ENCODE measurements at places on chromosomes 6 and 20.
A peak's percentile ranks its signal among the peaks of the same experiment; 100 is the strongest.

GRCh38 chr6:82022614-82023129, 224.9 kb downstream of the IBTK start:
- no peak for DNase-seq

DNA sequence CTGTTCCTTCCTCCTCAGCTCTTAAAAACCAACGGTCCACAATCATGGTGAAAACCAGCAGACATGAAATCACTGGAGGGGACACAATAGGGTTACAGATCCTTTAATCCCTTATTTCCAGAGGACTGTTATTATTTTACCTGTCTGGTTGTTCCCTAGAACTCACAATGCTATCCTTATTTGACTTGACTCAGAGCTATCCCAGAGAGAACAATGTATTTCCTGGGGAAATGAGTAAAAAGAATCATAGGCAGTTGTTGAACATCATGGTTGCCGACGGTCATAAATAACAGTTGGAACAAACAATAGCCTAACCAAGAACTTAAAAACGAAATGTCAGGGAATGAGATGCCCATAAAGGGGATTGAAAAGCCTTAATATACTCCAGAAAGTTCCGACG, 9.3 kb downstream of the OR2H1 start:
- no peak for DNase-seq

DNA sequence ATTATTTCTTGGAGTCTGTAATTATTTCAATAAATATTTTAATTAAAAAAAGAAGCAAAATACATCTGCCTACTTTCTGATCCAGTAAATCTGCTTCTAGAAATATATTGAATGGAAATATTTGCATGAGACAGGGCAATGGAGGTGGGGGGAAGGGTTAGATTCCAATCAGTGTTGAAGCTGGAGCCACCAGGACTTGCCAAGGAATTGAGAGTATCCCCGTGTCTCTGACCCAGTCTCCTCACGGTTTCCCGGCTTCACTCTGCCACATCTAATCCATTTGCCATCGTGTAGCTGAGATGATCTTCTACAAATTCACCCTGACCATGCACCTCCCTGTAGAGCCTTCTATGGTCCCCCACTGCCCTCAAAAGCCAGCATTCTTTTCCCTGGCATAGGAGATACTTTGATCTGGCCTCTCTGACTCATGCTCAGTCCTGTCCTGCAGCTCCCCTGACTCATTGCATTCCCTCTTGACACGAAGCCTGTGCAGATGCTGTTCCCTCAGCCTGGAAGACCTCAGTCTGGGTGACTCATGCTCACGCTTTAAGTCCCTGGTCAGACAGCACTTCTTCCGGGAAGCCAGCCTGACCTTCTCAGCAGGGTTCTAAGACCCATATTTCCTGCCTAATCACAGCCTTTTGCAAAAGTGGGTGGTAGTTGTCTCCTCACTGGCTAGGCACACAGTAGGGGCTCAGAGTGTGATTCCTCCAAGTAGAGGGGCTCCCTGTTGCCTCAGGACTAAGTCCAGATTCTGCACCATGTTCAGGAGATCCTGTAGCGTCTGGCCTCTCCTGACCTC, 23.0 kb upstream of the FKBP1A start:
- DNase-seq = no peak

- no peak for DNase-seq
Observed at GRCh38 chr6:170227521-170227983, 63.3 kb downstream of the DLL1 start.

DNA sequence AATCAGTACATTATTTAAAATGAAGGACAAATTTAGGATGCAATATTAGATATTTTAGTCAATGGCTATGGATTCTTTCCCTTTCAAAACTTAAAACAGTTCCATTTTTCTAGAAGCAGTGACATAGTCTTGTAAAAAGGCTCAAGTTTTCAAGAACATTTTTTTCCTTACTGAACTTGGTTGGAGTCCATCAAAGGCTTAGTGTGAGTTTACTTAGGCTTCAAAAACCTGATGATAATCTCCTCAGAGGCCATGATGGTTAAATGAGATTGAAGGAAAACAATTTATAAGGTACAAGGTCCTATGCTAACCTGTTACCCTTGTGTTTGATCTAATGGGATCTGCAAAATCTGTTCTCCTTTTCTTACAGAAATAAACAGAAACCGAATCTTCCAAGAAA, 531.8 kb downstream of the UTRN start:
- no peak for DNase-seq

DNA sequence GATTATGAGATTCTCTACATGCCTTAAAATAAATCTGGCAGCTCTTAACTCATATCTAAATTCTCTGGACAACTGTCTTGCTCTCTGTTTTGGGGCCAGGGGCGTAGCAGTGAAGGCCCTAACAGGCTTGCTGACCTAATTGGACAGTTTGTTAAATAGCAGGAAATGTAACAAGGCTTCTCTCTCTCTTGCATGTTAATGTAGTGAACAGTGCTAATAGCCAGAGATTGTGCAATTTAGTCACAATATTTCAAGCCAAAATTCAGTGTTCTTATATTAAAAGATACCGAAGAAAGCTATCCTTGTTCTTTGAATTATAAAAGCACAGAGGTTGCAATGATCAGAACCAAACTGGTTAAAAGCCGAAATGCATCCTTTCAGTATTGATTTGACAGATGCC, 3.0 kb downstream of the PPP1R3D start:
- no peak for DNase-seq

DNA sequence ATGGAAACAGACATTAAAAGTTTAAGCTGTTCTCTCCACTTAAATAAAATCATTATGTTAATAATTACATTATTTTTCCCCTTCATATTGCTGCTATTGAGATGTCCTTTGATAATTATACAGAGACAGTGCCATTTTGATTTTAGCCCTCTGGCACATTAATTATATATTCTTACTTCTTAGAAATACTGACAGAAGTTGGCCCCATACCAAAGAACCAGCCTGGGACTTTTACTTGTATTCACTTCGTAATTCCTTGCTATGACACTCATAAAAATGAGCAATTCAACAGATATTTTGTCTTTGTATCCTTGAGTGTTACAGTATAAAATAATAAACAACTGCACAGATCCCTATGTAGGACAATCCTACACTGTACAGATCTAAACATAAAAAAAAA, 743.7 kb downstream of the TBC1D32 start:
- no peak for DNase-seq

GRCh38 chr6:41548841-41549642, 2.9 kb downstream of the FOXP4 start:
- DNase-seq = no peak

GRCh38 chr6:120966321-120966720, 368.0 kb downstream of the TBC1D32 start:
- no peak for DNase-seq

GRCh38 chr6:150063640-150064039, 5.3 kb downstream of the ULBP3 start:
- no peak for DNase-seq

DNA sequence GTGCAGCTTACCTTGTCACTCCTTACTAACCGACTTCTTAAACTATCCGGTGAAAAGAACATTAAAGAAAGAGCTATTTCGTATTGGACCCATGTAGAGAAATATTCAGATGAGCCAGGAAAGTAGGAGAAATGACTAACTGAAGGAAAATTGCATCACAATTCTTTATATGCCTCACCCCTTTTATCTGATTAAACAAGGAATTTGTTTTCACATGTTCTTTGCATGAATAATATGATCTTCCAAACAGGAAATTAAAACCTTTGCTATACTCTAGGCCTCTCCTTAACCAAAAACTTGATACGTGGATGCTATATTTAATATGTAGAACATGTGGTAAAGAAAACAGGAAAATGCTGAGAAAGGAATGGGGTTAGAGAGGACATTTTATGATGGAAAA, 41.9 kb upstream of the LRRC1 start:
- no peak for DNase-seq

DNA sequence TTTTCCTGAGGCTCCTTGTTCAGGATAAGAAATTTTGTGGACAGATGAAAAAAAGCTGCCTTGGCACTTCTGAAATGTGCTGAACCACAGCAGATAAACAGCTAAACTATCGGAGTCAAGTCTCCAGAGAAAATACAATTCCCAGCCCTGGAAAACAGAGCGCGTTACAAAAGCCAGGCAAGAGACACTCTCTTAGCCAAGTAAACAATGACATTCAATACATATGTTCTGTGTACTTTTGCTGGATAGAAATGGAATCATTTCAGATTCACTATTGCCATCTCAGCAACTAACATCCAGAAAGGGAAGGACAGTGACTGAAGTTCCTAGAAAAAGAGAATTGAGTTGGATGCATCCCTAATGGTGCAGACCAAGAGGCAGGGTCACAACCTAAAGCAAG, 196.8 kb upstream of the NRSN1 start:
- no peak for DNase-seq

GRCh38 chr6:42727627-42728026, 5.2 kb upstream of the PRPH2 start:
- no peak for DNase-seq

DNA sequence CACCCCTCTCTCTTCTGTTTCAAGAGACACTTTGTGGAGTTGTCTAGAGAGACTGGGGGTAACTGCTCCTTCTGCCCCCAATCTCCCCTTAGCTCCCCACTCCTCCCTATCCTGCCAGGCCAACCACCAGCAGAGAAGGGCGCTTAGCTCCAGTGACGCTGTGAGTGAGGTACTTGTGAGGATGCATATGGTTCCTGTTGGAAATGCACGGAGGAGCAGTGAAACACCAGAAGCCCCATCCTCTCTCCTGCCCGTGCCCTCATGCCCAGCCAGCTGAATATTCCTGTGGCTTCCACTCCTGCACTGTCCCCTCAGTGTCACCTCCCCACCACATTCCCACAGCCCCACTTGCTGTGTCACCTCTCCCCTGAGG, 11.9 kb downstream of the NT5E start:
- DNase-seq = no peak

- peak; percentile 14 for DNase-seq
Observed at GRCh38 chr6:149723771-149724417, 6.0 kb upstream of the LATS1 start.

DNA sequence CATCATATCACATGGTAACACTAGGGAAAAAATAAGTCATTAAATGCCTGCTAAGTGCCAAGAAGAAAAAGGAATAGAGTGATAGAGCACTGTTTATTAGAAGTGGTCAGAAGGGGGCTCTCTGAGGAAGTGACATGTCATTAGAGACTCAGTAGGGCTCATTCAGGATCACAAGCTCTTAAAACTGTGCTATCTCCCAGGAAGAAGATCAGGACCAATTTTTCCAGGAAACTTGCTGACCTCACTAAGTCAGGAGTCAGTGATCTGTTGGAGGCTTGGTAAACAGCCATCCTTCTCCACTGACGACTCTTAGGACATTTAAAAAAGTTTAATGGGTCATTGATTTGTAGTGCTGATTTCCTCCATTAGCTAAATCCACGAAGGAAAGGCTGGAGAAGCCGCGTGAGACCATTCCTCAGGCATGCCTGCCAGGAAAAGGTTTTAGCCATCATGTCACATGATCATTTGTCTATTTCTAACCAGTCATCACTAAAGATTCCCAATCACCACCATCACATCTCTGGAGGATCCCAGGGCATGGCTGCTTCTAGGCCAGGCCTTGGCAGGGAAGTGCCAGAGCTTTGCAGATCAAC, 5.9 kb upstream of the PTPN1 start:
- no peak for DNase-seq

DNA sequence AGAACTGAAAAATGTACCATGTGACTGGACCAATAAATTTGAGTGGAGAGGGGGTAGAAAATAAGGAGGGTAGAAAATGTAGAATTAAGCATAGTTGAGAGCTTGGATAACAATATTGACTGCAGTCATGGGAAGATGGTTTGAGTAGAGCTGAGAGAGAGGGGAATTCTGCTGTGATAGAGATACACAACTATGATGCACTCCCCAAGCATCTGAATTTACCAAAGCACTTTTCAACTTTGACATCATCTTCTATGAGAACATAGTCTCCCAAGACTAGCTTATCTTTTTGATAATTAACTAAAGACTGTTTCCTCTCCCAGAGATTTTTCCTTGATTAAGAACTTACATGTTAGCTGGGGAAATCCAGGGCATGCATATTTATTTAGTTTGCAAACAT, 103.1 kb downstream of the TNFRSF21 start:
- DNase-seq = no peak

GRCh38 chr20:59933849-59934585, 580 bp upstream of the SYCP2 start:
- DNase-seq = peak; percentile 64

DNA sequence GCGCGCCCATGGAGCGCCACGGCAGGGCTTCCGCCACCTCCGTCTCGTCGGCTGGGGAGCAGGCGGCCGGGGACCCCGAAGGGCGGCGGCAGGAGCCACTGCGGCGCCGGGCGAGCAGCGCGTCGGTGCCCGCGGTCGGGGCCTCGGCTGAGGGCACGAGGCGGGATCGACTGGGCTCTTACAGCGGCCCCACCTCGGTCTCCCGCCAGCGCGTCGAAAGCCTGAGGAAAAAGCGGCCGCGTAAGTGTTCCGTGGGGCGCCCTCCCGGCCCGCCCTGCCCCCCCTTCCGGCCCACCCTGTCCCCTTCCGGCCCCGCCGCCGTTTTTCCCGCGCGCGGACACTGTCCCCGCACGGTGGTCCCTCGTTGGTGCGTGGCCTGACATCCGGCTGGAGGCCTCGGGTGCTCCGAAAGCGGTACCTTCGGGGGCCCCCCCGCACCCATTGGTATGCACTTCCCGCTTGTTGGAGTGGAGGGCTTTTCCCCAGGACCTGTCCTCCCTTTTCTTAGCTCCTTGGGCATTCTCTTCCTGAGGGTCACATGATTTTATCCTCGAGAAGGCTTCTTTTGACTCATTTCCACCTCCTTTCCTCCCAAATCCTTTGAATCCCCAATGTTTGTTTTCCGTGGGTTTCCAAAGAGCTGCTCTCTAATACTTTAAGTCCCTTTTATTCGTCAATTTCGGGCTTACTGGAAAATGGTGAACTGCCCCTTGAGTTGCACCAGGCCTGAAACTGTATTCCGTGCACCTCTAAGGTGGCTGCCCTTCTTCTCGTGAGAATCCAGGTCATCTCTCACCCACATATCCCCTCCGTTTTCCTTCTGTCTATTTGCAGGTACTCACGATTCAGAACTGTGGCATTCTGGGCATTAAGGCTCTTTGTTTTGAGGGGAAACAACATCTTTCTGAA, 556 bp downstream of the PANK2 start:
- DNase-seq = peak; percentile 13

DNA sequence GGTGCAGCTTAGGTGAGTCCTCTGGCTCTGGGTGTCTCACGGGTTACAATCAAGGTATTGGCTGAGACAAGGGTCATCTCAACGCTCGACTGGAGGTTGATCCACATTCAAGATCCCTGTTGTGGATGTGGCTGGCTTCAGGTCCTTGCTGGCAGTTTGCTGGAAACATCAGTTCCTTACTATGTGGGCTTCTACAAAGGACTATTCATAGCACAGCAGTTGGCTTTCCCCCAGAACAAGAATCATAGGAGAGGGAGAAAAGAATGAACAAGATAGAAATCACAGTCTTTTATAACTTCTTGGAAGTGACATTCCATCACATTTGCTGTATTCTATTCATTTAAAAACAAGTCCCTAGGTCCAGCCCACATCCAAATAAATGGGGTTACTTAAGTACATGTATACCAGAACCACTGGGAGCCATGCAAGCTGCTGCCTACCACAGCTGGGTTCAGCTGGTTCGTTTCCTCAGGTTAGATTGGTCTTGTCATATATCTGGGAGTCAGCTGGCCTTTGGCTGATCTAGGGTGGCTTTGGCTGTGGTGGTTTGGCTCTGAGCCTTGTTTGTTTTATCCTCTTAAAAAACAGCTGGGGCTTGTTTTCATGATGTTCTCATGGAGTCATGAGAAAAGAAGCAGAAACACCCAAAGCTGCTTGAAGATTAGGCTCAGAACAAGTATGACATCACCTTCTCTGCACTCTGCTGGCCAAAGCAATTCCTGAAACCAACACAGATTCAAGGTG, 433.2 kb upstream of the SPTLC3 start:
- DNase-seq = no peak

- no peak for DNase-seq
Observed at GRCh38 chr20:61924211-61924857, 141.3 kb downstream of the TAF4 start.
